Kidney (tissue), 22 donors: ENCODE measurements at places on chromosomes 4 and X. TPM values are rescaled to one million over a fixed set of nuclear protein-coding genes. Genes with fewer than 3 reads are reported as not detected.

DNA sequence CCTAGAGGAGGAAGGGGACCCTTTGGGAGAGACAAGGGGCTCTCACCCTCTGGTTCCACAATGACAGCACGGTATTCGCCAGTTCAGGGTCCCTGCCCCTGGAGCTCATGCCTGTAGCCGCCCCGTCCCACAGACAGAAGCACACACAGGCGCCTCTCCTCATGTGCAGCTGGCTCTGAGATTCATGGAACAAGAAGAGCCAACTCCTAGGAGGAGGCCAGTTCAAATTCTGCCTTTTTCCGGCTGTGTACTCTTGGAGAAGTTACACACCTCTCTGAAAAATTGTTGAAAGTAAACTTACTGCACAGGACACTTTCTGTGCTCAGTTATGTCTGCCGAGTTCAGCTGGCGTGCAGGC, 15.3 kb downstream of the BLOC1S4 start:
- no peaks in the 10 kb centered on the region for H3K36me3 ChIP-seq
- DNase-seq = no peak
- no peak overlapping the region for H3K4me3 ChIP-seq
- H3K27me3 ChIP-seq = no peaks in the 10 kb centered on the region
- no peak overlapping the region for H3K27ac ChIP-seq

The SLC4A4 gene
- 37.1 TPM for total RNA-seq

GRCh38 chrX:151723156-151723760, 7.4 kb downstream of the FATE1 start:
- no peaks in the 10 kb centered on the region for H3K4me1 ChIP-seq
- DNase-seq = peak; percentile 18
- H3K4me3 ChIP-seq = no peak overlapping the region
- H3K27me3 ChIP-seq = no peaks in the 10 kb centered on the region
- H3K36me3 ChIP-seq = no peaks in the 10 kb centered on the region
- H3K27ac ChIP-seq = no peak overlapping the region

- H3K4me3 ChIP-seq = no peak overlapping the region
- H3K27ac ChIP-seq = no peak overlapping the region
- no peak for DNase-seq
- H3K27me3 ChIP-seq = no peaks in the 10 kb centered on the region
- no peaks in the 10 kb centered on the region for H3K36me3 ChIP-seq
Measured at GRCh38 chr4:99572527-99573240, 1.9 kb upstream of the MTTP start.

DNA sequence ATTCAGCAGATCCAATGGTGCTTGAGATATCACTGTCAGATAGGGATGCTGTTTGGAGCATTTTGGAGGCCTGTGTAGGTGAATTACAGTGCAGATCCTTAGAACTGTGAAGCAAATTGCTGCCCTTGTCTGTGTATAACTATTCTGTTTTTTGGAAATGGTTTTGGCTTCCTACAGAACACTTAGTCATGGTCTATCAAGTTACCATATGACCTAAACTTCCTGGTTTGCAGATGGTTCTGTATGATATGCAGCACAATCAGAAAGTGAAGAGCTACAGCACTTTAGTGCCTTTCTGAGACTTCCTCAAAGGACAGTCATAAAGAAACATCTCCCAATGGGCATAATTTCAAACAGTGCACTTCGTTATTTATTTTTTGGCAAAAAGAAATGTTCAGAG, 688.6 kb downstream of the SH3BGRL start:
- no peak for DNase-seq
- no peak overlapping the region for H3K4me3 ChIP-seq
- no peak overlapping the region for H3K27ac ChIP-seq
- H3K36me3 ChIP-seq = no peaks in the 10 kb centered on the region

DNA sequence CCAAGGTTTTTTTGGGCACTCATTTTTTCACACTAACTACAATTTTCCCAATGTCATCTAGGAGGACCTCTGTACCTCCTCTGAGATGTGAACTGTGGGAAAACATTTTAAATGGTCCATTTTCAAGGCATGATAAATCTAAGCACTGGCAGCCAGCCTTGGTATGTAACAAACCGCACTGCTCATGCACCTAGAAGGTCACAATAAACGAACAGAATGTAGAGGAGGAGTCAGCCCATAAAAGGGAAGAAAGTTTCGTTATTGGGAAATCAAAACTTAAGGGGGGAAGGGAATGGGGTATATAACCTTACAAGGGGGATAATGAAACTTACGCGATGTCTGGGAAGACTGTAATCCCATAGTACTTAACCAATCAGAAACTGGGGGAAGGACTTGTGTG, 16.4 kb downstream of the COX18 start:
- no peaks in the 10 kb centered on the region for H3K4me1 ChIP-seq
- peaks cover 6% of the 10 kb centered on the region for H3K36me3 ChIP-seq
- H3K4me3 ChIP-seq = no peak overlapping the region
- H3K27me3 ChIP-seq = no peaks in the 10 kb centered on the region

DNA sequence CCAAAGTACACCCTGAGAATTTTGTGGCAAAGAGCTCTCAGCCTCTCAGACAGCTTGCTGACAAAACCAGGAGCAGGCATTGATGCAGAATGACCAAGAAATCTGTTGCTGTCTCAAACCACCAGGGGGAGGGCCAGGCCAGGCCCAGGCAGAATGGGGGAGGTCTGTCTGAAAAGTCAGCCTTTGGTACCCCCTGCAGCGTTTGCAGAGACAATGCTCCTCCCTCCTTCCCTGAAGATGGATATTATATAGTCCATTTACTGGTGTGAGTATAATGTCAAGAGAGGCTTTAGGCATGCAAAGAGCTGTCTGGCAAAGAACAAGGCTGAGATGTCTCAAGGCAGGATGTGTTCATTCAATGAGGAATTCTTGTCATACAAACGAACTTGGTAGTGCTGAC, 52.9 kb upstream of the TRPC5OS start:
- H3K36me3 ChIP-seq = no peaks in the 10 kb centered on the region
- no peak overlapping the region for H3K27ac ChIP-seq
- H3K4me3 ChIP-seq = no peak overlapping the region
- no peak for DNase-seq
- H3K27me3 ChIP-seq = no peaks in the 10 kb centered on the region
- H3K4me1 ChIP-seq = no peaks in the 10 kb centered on the region

The CLCN4 gene
- total RNA-seq = 7.3 TPM

DNA sequence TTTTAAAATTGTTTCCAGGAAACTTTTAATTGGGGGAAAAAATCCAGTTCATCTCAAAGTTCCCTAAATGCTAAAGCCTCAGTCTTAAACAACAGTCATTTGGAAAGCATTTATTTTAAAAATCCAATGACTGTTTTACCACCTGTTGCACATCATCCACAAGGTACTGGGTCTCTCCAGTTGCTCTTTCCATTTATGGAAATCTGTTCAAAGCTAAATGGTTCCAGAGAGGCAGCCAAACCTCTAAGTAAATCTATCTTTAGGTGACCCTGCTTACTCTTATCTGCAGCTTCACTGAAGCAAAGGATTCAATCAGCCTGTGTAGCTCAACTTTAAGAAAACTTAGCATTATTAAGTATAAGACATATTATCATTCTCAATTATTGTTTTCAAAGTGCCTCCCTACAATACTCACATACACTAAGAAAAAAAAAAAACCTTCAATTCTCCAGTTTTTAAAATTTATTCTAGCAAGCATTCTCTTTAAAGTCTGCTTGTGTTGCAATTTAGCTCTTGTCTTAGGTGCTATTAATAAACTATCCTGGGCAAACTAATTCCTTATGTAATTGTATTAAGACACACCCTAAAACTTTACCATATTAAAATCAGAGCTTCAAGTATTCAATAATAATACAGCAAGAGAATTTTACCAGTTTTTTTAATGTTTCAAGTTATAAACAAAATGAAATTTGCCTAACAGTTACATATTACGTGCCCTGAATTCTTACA, 60.6 kb downstream of the NOCT start:
- peaks cover 8% of the 10 kb centered on the region for H3K4me1 ChIP-seq
- peaks cover 7% of the 10 kb centered on the region for H3K36me3 ChIP-seq
- no peak overlapping the region for H3K27ac ChIP-seq
- no peak overlapping the region for H3K4me3 ChIP-seq
- DNase-seq = no peak

The SLC25A53 gene
- 12.1 TPM for total RNA-seq

The ZAR1 gene
- total RNA-seq = not detected

The FGFBP1 gene
- total RNA-seq = 6.9 TPM

- H3K4me3 ChIP-seq = no peak overlapping the region
- no peaks in the 10 kb centered on the region for H3K27me3 ChIP-seq
- DNase-seq = no peak
- H3K36me3 ChIP-seq = no peaks in the 10 kb centered on the region
- H3K4me1 ChIP-seq = no peaks in the 10 kb centered on the region
Measured at GRCh38 chr4:141797966-141798365, 161.6 kb downstream of the IL15 start.

DNA sequence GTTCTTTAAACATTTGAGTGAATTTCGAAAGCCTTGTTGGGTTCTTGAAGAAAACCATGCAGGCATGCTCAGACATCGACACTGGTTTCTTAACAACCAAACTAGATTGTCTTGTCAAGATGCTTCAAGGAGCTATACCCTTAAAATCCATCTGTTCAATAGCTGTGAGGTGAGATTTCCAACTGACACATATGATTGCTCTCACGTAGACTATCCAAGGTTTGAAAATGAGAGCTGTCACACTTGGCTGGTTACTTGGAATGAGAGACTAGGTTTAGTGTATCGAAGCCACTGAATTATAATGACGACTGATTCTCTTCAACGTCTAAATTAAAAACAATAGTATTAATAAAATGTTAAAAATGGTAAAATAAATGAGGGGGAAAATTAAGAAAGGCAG, 2725.5 kb downstream of the ARAP2 start:
- H3K4me3 ChIP-seq = no peak overlapping the region
- H3K4me1 ChIP-seq = no peaks in the 10 kb centered on the region
- H3K27ac ChIP-seq = no peak overlapping the region
- H3K27me3 ChIP-seq = no peaks in the 10 kb centered on the region

DNA sequence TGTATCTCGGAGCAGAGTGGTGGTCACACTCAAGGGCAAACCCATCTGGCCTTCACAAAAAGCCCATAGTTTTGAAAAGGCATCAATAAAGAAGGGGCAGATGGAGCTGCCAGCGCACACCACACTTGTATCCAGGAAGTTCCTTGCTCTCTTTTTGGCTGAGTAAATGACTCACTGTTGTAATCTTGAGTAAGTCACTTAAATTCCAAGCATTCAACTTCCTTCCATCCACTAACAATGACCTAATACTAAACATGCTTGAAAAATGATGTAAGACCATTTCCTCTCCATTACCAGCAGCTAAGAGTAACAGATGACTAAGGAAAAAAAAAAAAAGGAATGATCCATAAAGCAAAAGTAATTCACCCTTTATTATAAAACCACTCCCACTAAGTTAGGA, 32.4 kb upstream of the MYOZ2 start:
- no peaks in the 10 kb centered on the region for H3K36me3 ChIP-seq
- H3K27me3 ChIP-seq = no peaks in the 10 kb centered on the region
- no peak overlapping the region for H3K4me3 ChIP-seq
- DNase-seq = no peak
- no peak overlapping the region for H3K27ac ChIP-seq

The MAGEC1 gene
- total RNA-seq = not detected

DNA sequence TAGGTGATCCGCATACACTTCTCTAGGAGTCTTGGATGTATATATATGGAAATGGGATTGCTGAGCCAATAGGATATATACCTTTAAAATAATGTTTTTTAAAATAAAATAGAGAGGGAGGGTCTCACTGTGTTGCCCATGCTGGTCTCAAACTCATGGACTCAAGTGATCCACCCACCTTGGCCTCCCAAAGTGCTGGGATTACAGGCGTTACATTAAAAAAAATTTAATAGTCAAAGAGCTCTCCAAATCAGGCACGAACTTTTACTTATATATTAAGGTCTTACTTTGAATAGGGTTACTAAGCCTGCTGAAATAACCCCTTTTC, 109.0 kb downstream of the GNL3L start:
- no peaks in the 10 kb centered on the region for H3K27me3 ChIP-seq
- H3K36me3 ChIP-seq = no peaks in the 10 kb centered on the region
- DNase-seq = no peak
- H3K4me1 ChIP-seq = no peaks in the 10 kb centered on the region
- H3K4me3 ChIP-seq = no peak overlapping the region
- peak overlapping the region; percentile 94 for H3K27ac ChIP-seq

GRCh38 chr4:150493851-150494250, 88.1 kb upstream of the MAB21L2 start:
- no peaks in the 10 kb centered on the region for H3K4me1 ChIP-seq
- H3K27me3 ChIP-seq = no peaks in the 10 kb centered on the region
- H3K36me3 ChIP-seq = no peaks in the 10 kb centered on the region
- H3K27ac ChIP-seq = no peak overlapping the region
- no peak for DNase-seq

The ARMCX1 gene
- 15.6 TPM for total RNA-seq

The NLRP2B gene
- total RNA-seq = not detected

The RBM47 gene
- total RNA-seq = 124 TPM

GRCh38 chr4:11614426-11614825, 185.7 kb upstream of the HS3ST1 start:
- H3K27me3 ChIP-seq = no peaks in the 10 kb centered on the region
- peak overlapping the region; percentile 62 for H3K27ac ChIP-seq
- H3K4me3 ChIP-seq = no peak overlapping the region
- DNase-seq = no peak
- H3K4me1 ChIP-seq = peaks cover 41% of the 10 kb centered on the region
- H3K36me3 ChIP-seq = no peaks in the 10 kb centered on the region

GRCh38 chr4:151459375-151459774, 50.4 kb downstream of the FHIP1A start:
- no peaks in the 10 kb centered on the region for H3K36me3 ChIP-seq
- H3K27me3 ChIP-seq = no peaks in the 10 kb centered on the region
- H3K4me1 ChIP-seq = peaks cover 4% of the 10 kb centered on the region

DNA sequence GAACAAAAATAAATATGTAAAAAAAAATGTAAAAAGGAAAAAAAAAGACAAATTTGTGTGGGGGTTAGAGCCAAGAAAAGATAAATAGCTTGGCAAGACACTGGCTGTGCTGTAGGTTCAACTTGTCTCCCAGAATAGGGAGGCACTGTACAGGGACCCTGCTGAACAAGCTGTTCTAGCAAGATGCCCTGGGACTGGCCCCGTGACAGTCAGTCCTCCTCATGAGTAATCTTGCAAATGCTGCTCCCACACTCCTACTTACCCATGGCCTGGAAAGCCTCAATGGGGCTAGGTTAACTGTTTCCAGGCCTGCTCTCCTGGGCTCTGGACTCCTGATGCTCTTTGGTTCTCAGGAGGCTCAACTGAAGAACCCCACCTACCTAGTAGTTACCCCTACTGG, 106.8 kb downstream of the ATG4A start:
- H3K4me3 ChIP-seq = no peak overlapping the region
- DNase-seq = no peak
- H3K27me3 ChIP-seq = peaks cover 2% of the 10 kb centered on the region
- H3K27ac ChIP-seq = no peak overlapping the region
- no peaks in the 10 kb centered on the region for H3K4me1 ChIP-seq

GRCh38 chr4:76377911-76378310, 43.0 kb downstream of the CCDC158 start:
- H3K27ac ChIP-seq = no peak overlapping the region
- no peak for DNase-seq
- H3K36me3 ChIP-seq = no peaks in the 10 kb centered on the region
- no peaks in the 10 kb centered on the region for H3K4me1 ChIP-seq
- no peak overlapping the region for H3K4me3 ChIP-seq
